ENCODE measurements at places on chromosomes 2 and 18.

DNA sequence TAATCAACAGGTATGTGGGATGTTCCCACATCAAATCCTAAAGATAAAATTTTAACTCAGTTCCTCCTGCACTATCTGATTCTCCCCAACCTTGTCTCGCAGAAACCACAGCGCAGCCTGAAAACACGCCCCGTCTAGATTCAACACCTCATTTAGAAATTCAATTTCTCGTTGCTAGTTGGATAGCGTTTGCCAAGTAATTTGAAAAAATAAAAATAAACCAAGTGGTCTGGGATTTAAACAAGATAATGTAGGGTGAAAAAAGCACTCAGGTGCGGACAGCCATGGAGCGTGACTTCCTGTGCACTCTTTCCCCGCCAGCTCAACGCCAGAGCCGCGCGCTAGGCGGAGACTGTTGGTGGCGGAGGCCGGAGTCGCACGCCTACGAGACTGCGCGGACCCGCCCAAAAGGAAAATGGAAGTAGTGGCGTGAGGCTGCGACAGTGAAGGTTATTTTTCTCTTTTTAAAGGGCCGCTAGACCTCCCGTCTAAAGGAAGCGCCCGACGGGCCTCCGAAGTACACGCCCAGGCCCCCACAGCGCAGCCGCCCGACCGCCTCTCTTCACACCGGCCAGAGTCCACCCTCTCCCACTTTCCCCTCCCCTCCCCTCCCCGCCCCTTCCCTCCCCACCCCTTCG, 615 bp upstream of the CCNT2 start:
- peak; percentile 81 for DNase-seq

DNA sequence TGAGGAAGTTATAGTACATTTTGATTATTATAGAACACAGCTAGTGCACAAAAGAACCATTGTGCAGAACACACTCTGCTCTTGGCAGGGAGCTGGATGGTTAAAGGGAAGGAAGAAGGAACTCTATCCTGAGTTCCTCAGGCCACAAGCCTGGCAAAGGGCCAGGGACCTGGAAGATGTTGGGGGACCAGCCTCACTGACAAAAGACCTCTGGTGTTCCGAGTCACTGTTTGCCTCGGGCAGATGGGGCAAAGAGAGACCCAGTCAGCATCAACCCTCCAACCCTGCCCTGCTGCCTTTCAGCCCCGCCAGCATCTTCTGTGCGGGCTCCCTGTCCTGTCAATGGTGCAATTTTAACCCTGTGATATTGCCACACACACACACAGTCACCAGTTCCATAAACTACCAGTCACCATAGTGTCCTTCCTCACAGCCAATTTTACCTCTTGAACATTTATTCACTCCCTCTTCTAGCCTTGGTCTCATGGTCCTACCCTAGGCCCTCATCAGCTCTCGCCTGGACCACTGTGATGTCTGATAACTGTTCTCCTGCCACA, 21.9 kb downstream of the NEMP2 start:
- no peak for DNase-seq

- DNase-seq: no peak
Measured at GRCh38 chr2:8489221-8489620, 192.6 kb upstream of the ID2 start.

DNA sequence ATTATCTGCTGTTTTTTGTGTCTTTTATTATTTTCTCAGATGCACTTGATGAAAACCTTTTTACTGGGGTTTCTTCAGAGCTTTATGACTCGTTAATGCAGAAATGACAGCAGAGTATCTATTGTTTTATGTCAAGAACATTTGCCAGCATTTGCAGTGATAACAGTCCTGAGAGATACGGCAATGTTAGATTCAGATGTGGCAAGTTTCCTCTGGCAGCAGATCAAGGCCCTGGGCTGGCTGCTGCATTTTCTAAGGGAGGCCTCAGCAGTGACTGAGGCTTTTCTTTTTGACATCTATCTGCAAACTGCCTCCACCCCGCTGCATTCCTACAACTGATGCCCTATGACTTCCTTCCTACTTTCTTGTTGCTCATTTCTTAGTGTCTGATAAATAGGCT, 40.2 kb downstream of the EFEMP1 start:
- DNase-seq: no peak

DNA sequence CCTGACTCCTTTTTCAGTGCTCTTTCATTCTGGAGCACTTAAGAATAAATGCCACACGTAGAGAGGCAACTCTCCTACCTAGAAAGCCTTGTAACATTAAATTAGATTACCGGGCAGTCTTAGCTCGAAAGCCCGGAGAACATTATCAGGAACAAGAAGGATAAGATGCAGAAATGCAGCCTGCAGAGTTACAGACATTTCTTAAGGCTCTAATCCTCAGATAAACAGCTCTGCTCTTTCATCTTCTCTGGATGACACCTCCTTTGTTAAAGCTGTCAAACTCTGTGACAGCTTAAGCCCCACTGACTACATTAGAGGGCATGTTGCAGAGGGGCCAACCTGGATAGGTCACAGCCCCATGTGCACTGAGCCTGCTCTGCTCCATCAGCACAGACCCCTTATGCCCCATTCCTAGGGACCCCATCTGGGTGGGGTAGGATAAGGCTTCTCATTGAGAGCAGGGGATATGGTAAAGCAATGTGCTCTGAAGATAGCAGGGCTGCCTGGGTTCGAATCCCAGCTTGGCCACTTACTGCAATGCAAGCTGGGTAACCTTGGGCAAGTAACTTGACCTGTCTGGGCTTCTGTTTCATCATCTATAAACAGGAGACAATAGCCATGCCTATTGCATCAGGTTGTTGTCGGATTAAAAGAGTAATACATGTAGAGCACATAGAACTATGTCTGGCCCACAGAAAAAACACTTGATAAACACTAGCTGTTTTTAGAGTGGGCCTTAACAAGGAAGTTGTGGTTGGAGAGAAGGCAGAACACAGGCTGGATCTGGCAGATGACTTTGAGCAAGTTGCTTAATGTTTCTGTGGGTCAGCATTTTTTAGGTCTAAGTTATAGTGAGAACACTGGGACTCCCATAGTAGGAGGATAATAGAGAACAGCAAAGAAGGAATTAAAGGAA, 111.4 kb downstream of the THNSL2 start:
- DNase-seq: no peak
